ENCODE measurements at places on chromosomes 3 and 15.
A peak's percentile ranks its signal among the peaks of the same experiment; 100 is the strongest.

- no peak for DNase-seq
Measured at GRCh38 chr3:16460886-16461285, 52.6 kb downstream of the RFTN1 start.

DNA sequence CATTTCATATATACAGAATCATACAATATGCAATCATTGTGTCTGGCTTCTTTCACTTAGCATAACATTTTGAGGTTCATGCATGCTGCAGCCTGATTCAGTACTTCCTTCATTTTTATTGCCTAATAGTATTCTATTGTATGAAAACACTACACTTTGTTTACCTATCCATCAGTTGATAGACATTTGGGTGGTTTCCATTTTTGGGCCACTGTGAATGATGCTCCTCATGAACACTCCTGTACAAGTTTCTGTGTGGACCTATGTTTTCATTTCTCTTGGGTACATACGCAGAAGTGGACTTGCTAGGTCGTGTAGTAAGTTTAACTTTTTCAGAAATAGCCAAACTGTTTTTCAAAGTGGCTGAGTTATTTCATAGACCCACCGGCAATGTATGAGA, 18.8 kb downstream of the TNIK start:
- DNase-seq, result no peak

DNA sequence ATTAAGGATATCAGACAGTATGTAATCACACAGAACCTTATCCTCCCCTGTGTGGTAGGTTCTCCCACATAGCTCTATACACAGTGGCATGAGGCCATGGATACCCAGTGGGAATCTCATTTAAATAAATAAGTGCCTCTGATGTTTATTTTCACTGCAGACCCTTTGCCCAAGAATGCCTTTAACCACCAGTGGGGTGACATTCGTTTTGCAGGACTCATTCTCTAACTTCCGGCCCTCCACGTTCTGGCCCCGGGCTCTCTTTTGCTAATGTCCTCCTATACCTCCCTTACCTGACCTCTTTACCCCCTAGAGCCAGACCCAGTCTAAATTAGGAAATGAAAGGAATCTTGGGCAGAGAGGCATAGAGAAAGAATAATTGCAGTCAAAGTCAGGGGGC, 8.3 kb downstream of the CCDC80 start:
- no peak for DNase-seq

GRCh38 chr3:196694941-196695848, 16.9 kb downstream of the CEP19 start:
- no peak for DNase-seq

GRCh38 chr15:99442252-99442897, 123.4 kb upstream of the MEF2A start:
- peak; percentile 6 for DNase-seq

- DNase-seq, result no peak
Measured at GRCh38 chr15:48802867-48803266, 8.0 kb downstream of the CEP152 start.

DNA sequence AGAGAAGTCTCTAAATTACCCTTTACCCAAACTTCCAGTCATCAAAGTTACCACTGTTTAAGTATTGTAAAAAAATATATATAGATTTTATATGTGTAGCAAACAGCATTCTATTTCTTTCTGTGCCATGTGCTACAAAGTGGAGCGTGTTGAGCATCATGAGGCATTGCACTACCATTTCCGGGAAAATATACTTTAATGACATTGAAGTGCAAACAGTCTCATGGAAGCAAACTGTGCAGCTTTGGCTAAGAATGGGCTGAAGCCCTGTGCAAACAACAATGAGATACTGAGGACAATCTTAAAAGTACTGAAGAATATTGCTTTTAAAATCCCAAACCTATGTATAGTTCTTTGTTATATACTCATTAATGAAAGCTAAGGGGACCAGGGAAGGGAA, 6.5 kb upstream of the RPL22L1 start:
- DNase-seq, result no peak

DNA sequence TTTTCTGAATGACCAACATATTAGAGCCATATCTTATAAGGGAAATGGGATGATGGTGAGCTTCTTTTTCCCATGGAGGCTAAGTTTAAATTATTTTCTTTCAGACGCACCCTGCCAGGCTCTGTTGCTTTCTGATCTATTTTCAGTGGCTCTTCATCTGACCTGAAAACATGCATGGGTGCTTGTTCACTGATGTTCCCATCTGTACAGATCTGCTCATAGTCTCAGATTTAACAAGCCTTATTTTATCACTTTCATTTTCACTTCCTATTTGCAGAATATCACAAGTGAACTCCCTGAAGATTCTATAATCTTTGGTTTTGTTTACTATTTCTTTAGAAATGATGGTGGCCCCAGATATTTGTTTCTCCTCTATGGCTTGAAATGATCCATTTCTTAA, 31.1 kb upstream of the SUCLG2 start:
- DNase-seq, result no peak

DNA sequence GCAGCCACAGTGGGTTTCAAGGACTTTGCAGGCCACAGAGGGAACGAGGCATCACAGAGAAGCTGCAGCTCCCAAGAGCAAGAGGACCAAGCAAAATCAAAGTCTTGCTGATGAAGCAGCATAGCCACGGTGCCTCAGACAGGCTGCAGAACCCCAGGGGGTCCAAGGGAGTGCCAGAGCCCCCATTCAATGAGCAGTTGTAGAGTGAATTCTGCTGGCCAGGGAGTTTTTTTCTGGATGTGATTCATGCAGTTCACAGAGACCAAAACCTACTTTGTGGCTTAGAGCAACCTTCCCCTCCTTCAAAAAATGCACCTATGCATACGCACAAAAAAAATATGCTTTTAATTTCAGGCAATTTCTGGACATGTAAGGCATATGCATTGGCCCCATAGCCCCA, 409.0 kb downstream of the VPS13C start:
- no peak for DNase-seq

DNA sequence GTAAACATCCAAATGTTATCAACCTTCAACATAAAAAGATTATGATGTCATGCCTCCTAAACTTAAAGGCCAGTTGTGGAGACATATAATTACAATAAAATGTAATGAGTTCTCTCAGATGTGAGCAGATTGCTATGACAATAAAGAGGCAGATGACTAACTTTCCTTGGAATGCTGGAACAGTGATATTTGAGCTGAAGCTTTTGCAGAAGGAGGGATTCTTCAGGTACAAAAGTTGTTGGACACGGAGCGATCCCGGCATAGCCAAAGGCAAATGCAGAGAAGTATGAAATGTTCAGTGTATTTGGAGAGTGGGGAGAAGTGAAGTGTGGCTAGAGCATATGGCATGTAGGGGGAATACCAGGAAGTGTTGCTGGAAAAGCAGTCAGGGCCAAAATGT, 520.1 kb downstream of the FGF12 start:
- no peak for DNase-seq

DNA sequence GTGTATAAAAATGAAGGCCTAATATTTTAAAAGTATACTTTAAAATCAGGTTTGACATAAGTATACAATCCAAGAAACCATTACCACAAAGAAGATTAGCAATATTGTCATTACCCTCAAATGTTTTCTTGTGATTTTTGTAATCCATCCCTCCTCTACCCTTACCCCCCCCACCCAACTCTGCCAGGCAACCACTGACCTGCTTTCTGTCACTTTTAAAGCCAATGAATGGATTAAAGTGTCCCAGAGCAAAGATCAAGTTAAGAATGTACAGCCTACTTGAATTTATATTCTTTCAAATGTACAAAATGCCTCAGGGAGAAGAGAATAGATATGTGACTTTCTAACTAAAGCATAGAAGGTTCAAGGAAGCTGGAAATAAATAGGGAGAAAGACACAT, 1038.8 kb upstream of the GBE1 start:
- DNase-seq, result no peak

- no peak for DNase-seq
Measured at GRCh38 chr3:133208184-133208583, 170.0 kb downstream of the TMEM108 start.

DNA sequence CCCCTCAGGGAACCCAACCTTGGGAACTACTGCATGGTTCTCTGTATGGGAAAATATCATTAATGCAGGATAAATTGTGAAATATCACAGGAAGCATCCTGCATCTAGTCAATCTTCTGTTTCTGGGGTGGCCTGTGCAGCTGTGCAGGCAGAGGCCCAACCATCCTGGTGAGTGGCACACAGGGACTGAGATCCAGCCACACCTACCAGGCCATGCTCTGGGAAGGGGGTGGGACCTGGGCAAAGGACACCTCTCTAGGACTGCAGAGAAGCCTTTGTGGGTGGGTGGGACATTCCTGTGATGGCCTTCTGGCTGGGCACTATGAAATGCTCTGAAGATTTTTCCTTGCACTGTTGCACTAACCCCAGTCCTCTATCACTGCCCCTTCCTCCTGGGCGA, 26.8 kb downstream of the CCRL2 start:
- DNase-seq, result no peak

GRCh38 chr15:75641603-75642002, 1.6 kb upstream of the IMP3 start:
- DNase-seq, result no peak

- DNase-seq, result no peak
Measured at GRCh38 chr3:141415953-141416352, 47.6 kb downstream of the ZBTB38 start.
